A375 (cell line): ENCODE measurements at places on chromosomes 7 and 10. TPM values are rescaled to one million over a fixed set of nuclear protein-coding genes. Genes with fewer than 3 reads are reported as not detected.

Gene RTKN2
- total RNA-seq = 1.5 and 1.9 TPM in 2 replicates

Gene GIMAP5
- total RNA-seq = not detected in 2 replicates

Gene STOX1
- 0.15 and 0.21 TPM in 2 replicates for total RNA-seq

Gene HOXA11
- 1.2 TPM in 2 replicates for total RNA-seq

Gene TMEM130
- 0.15 and 0.19 TPM in 2 replicates for total RNA-seq

Gene UFSP1
- total RNA-seq = 12.3 and 16.0 TPM in 2 replicates

Gene ANKRD61
- 0.19 TPM in 1 of 2 replicates, not detected in the other for total RNA-seq

Gene TWIST1
- 20.5 and 29.9 TPM in 2 replicates for total RNA-seq

Gene HOXA4
- total RNA-seq = 2.9 and 4.0 TPM in 2 replicates

Gene AKR1C4
- total RNA-seq = not detected in 2 replicates

Gene COL1A2
- total RNA-seq = 0.24 TPM in 1 of 2 replicates, not detected in the other

Gene SERPINE1
- total RNA-seq = 1.4 TPM in 2 replicates

Gene CRPPA
- total RNA-seq = 0.64 and 1.5 TPM in 2 replicates

Gene GSTO2
- total RNA-seq = 0.29 and 1.4 TPM in 2 replicates

Gene RELN
- under 0.01 TPM in 1 of 2 replicates, not detected in the other for total RNA-seq

Gene WNT16
- 0.08 TPM in 1 of 2 replicates, not detected in the other for total RNA-seq
